ENCODE measurements at places on chromosomes 7 and 10.

- DNase-seq, result no peak
These were observed 266.4 kb downstream of the SORCS3 start for GRCh38 chr10:104907521-104907920.

- DNase-seq, result no peak
These were observed 341.6 kb downstream of the ABCA13 start for GRCh38 chr7:48512892-48513291.

- no peak for DNase-seq
These were observed 64.7 kb upstream of the ANK3 start for GRCh38 chr10:60454336-60454735.

- DNase-seq, result no peak
These were observed 53.4 kb downstream of the EGFR start for GRCh38 chr7:55072251-55072650.

- DNase-seq, result peak; percentile 39
These were observed 951 bp downstream of the ZNF25 start for GRCh38 chr10:37975401-37975991.

DNA sequence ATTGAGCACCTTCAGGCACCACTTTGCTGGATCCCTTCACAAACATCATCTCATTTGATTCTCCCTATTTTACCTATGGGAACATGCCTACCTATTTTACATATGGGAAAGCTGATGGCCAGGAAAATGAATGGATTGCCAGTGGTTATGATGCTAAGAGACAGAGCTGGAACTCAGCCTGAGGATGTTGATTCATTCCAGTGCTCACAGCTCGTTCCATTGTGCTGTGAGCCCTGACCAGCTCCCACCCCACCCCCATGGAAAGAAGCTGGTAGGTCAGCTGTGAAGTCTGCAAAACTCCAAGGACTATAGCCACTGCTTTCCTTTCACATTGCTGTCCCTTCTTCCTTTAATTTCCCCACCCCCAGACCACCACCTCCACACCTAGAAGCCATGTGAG is 9.6 kb downstream of the UBTD1 start:
- no peak for DNase-seq

DNA sequence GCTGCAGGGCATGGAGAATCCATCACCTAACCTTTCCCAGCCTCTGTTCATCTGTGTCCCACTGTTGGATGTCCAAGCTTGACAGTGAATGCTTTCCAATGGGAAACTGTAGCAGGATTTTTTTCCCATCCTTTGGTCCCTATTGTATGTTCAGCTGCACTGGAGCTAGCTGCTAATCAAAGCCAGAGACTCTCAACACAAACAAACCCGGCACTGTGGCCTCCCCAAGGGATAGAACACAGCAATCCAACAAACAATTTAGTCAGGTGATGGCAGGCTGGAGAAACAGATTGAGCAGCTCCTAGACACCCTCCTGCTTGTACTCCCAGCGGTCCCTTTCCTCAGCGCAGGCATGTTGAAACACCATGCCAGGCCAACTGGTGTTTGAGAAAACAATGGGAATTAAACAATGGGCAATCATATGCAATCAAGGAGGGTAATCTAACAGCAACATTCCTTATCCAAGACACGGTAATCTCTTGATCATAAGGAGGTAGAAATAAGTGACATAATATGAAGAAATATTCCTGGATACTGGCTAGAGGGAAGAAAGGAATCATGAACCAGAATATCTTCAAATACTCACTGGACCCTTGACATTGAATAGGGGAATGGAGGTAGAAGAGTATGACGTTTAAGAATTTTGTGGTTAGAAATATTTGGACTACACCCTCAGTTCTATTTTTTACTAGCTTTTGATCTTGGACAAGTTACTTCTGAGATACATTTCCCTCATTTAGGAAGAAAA is 15.0 kb downstream of the PTN start:
- no peak for DNase-seq

GRCh38 chr7:157652954-157653826 is 316.4 kb downstream of the DNAJB6 start:
- DNase-seq, result no peak

DNA sequence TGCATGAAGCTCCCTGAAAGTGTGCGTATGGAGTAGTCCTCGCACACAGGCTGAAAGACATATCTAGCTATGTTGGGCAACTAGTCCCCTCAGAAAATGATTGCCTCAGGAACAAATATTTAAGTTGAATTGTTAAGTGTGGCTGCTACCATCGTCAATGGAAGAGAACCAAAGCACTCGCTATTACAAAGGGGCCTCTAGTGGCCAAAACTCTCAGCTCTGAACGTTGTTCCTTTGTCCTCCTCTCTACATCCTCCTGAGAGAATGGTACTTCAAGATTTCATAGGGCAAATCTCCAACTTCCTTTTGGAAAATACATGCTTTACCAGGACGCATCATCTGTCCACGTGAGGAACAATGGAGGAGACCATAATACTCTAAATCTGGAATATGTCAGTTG is 209.9 kb downstream of the NRG3 start:
- DNase-seq, result no peak

DNA sequence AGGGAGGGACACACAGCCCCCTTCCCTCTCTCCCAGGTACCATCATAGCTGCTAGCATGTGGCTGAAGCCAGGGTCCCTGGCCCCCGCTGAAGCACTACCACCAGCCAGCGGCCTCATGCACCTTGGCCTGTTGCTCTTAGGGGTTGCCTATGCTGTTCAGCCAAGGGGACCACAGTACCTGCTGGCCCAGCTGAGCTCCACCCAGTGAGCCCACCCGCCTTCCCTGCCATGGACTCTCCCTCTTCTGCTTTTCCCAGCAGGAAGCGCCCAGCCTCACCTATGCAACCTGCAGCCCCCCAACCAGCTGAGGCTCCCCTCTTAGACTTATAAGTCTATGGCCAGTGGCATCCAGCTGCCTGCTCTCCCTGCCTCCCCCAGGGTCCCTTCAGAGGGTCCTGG is 8.7 kb upstream of the MTPAP start:
- no peak for DNase-seq

GRCh38 chr7:45402480-45403218 is 171.5 kb upstream of the ADCY1 start:
- DNase-seq, result peak; percentile 8

GRCh38 chr7:39624935-39625694 is 1.7 kb downstream of the RALA start:
- peak; percentile 9 for DNase-seq

GRCh38 chr7:17094963-17095574 is 203.4 kb upstream of the AHR start:
- no peak for DNase-seq
